Fibroblast of skin of abdomen (primary cell): ENCODE measurements at places on chromosomes 7 and 10.
A peak's percentile ranks its signal among the peaks of the same experiment; 100 is the strongest.

DNA sequence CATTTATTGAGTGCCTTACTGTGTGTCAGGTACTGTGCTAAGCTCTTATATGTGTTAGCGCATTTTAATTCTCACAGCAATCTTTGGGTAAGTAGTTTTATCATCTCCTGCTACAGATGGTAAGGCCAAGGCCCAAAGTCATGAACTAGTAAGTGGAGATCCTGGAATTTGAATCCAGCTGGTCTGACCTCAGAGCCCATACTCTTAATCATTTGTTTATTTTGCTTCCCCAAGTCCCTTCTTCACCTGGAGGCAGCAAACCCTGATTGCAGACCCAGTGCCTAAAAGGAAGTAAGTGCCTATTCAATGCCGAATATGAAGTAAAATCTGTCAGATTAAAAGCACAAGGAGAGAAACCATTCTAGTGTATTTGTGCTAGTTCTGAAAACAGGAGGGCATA is 182.9 kb upstream of the TCF7L2 start:
- no peak for DNase-seq

- no peak for DNase-seq
These were observed 118.8 kb upstream of the MYO3A start for GRCh38 chr10:25815236-25815635.

DNA sequence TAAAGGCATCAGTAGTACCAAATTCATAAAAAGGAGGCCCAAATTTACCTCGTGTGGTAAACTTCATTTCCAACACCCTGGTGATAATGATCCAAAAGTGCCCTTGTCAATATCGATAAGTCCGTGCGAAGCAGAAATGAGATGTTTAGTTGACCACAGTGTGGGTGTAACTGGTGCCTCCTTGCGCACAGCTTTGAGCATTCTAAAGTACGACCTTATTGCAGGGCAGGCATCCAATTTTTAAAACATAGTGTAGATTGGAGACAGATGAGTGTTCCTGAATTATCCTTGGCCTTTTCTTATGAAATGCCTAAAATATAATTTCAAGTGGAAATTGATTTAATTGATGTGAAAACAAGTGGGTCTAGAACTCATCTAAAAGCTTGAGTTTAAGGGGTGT is 248.4 kb downstream of the TRIL start:
- no peak for DNase-seq

- no peak for DNase-seq
These were observed 22.0 kb downstream of the UMAD1 start for GRCh38 chr7:7662527-7662926.

- DNase-seq: peak; percentile 10
These were observed 240.6 kb upstream of the GNAI1 start for GRCh38 chr7:79893991-79894390.

DNA sequence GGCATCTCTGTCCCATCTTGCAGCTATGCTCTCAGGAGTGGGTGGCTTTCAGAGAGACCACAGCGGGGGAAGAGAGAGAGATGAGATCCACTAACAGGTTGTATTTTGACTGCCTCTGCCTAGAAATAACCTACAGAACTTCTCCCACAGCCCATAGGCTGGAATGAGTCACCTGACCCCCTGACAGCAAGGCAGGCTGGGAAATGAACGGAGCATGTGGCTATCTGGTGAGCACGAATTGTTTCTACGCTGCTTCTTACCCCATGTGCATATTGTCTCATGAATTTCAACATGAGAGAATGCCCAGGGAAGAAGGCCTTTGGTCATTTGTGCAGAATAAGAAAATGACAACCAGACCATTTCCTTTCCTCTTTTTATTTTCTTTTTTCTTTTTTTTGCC is 151.3 kb downstream of the SNX10 start:
- no peak for DNase-seq

- no peak for DNase-seq
These were observed 281.8 kb upstream of the KLF6 start for GRCh38 chr10:4066581-4067390.

- no peak for DNase-seq
These were observed 993.2 kb downstream of the SORCS3 start for GRCh38 chr10:105634281-105634680.

DNA sequence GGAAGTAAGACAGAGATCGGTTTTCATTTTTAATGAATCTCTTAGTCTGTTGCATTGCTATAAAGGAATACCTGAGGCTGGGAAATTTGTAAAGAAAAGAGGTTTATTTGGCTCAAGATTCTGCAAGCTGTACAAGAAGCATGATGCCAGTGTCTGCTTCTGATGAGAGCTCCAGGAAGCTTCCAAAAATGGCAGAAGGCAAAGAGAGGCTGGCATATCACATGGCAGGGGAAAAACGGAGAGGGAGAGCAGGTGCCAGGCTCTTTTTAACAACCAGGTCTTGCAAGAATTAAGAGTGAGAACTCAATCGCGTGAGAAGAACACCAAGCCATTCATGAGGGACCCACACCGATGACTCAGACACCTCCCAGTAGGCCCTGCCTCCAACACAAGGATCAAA is 125.0 kb upstream of the THSD7A start:
- no peak for DNase-seq

DNA sequence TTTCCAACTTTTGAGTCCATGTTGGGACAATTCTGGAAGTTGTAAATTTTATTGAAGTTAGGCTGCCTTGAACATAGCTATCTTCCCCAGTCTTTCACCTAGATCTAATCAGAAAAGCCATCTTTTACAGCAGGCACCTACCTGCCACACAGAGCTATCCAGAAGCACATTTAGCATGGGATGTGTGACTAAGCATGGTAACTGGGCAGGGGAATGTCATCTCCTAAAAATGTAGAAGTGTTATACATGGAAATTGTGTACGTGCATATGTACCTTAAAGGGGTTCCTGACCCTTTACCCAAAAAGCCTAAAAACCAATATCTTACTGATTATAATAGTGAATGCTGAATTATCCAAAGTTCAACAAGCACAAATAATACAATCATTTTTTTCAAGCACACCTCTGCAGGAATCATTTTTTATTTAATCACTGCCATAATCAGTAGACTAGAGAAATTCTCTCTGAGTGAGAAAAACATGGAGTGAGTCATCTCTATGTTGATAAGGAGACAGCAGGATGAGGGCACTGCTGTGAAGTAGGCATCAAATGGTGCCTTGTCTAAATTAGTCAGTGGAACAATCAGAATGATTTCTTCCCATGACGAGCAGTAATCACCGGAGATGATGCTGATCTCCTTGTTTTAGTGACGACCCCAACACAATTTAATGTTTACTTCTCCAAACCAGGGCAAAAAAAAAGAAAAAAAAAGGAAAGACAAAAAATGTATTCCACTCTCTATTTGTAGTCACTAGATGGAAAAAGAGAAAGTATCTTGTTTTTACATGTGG is 75.9 kb downstream of the SORBS1 start:
- no peak for DNase-seq

DNA sequence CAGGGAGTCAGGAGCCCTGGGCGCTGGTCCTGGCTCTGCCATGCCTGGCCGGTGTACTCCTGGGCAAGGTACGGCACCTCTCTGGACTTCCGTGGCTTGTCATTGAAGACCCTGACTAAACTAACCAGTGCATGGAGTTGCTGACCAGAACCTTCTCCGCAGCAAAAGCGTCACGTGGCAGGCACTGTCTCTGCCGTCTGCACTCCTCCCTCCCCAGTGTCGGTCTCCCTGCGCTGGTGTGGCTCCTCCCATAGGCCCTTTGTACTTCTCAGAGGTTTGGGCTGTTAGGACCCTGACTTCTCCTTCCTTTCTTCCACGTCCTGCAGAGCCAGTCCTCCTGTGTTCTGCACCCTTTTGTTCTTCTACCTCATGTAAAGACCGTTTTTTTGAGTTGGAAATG is 100.6 kb upstream of the CREB5 start:
- no peak for DNase-seq

GRCh38 chr7:86963599-86964230 is 95.7 kb downstream of the ELAPOR2 start:
- DNase-seq: peak; percentile 82

DNA sequence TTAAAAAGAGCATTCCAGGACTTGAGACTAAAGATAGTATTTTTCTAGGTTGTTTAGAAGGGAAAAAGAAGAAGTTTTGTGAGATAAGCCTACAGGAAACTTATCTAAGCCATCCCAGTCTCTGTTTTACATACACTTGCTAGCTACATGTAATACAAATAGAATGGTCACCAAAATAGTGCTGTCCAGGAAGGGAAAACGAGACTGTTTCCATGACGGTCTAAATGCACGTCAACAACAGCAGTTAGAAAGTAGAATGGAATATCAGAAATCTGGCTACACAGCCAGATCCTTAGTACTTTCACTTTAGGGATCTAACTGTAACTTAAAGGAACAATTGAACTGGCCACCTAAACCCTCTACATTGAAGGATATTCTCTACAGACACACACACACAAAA is 117.6 kb downstream of the TSPAN12 start:
- DNase-seq: no peak

DNA sequence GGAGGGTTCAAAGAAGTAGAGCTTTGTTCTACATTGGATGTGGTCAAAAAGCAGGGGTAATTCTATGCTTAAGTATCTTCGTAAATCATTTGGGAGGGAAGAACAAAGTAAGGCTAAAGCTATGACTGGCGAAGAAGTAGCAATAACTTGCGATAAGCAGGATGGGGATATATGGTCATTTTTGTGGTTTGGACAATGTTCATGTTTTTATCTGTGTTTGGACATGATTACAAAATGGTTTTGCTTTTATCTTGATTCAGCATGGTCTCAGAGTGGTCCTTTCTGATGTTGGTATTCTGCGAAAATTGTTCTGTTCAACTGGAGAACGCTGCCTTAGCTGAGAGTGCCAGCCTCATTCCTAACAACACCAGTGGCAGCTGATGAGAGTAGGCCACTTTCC is 208.8 kb downstream of the SEMA3A start:
- DNase-seq: no peak

DNA sequence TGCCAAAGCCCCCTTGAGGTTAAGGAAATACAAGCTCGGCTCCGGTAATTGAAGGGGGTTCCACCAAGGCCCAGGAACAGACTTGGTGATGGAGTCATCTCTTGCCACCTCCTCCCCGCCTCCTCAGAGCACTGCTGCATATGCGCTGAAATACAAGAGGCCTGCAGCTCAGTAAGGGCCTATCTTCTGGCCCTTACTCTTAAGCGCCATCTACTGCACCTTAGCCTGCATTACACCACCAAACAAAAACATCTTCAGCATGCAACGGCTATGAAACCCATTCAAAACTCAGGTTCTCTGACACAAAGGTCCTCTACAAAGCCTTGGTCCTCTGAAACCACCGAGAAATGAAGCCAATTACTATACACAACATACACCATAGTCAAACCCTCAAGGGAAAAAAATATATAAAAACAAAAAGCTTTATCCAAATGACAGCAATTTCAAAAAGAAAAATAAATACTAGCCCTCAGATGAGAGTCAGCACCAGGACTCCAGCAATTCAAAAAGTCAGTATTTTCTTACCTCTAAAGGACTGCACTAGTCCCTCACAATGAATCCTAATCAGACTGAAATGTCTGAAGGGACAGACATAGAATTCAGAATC is 176.8 kb upstream of the TBX20 start:
- no peak for DNase-seq

GRCh38 chr7:8190119-8190895 is 71.7 kb downstream of the ICA1 start:
- peak; percentile 48 for DNase-seq

GRCh38 chr10:34966040-34966439 is 124.1 kb downstream of the CUL2 start:
- DNase-seq: no peak

DNA sequence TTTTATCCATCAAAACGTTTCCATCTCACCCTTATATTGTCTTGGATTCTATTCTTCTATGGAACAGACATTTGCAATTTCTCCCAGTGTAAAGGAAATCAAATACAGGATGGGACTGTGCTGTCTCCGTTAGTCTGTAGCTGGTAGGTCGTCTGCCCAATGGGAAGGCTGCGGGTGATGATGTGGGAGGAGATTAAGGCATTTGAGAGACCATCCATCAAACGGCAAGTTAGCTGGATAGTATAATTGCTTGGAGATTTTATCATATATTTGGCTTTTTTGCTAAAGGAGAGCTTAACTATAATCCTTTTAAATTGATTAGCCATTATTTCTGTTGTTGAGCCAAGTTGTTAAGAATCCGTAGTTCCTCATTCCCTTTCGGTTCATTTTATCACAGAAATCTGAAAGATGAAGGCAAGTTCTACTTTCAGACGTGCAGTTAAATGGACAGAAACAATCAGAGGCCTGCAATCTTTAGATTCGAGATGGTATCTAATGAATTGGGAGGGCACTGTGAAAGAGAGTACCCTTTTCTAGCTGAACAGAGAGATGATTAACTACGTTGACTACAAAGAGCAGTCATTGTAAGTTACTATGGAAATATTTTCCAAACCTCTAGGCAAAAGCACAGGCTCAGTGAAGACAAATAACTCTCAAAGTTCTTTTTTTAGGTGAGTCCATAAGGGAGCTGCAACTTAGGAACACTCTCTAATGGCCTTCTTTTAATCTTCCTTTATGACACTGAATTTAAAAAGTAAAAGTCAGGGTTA is 253.3 kb upstream of the KIAA1217 start:
- DNase-seq: no peak

- peak; percentile 72 for DNase-seq
These were observed 202.9 kb upstream of the TCERG1L start for GRCh38 chr10:131514454-131514853.

DNA sequence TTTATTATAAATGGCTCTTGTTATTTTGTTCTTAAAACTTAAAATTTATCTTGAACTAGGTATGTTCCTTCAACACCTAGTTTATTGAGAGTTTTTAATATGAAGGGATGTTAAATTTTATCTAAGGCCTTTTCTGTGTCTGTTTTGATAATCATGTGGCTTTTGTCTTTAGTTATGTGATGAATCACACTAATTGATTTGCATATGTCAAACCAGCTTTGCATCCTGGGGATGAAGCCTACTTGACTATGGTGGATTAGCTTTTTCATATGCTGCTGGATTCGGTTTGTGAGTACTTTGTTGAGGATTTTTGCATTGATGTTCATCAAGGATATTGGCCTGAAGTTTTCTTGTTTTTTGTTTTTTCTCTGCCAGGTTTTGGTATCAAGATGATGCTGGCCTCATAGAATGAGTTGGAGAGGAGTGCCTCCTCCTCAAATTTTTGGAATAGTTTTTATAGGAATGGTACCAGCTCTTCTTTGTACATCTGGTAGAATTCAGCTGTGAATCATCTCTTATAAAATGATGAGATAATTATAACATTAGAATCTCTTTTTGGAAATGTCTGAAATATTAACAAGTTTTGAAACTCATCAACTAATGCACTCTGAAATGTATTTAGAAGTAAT is 78.7 kb upstream of the AGR3 start:
- DNase-seq: no peak

GRCh38 chr10:107971411-107971810 is 806.9 kb upstream of the SORCS1 start:
- DNase-seq: peak; percentile 87

DNA sequence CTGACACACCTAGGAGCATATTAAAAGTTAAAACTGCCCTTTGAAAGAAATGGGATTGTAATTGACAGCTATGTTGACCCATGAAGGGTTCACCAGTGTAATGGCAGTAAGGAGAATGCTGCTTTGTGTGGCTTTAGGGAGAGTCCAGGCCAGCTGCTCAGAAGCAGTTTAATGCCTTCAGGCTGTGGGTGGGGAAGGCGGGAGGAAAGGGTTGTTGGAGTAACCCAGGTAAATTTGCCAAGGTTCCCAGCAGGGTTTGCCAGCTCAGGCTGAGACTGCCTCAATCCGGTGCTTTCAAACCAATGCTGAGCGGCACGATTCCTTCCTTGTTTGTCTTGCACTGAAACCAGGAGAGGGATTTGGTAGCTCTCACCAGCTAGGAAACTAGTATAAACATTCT is 637.2 kb downstream of the INHBA start:
- no peak for DNase-seq
